ENCODE measurements at places on chromosomes 12 and 14.

- no peak for DNase-seq
Observed at GRCh38 chr14:59997449-59997848, 77.5 kb downstream of the LRRC9 start.

DNA sequence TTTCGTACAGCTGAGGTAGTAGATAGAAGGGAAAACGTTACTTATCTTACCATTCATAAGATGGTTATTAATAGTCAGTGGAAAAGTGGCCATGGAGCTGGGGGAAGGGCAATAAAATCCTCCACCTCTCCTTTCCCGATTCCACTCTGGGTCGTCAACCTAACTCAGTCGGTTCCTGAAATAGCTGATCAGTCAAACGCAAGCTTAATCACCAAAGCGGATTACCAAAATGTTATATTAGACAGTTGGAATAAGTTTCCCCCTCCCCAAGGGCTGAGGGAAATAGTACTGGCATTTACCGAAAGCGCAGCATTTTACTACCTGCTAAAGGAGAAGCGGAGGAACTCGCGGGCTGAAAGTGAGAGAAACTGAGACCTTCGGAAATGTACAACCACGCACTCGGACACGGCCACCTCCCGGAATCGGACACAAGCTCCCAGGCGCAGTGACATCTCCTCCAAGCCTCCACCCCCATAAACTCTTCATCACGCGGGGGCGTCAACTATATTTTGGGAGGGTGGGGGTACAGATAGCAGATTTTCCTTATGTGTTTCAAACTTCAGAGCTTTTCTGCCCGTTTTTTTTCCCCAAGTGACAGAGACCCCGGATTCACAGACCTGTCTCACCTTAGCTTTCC lies 1.2 kb downstream of the PPM1H start:
- DNase-seq = no peak

DNA sequence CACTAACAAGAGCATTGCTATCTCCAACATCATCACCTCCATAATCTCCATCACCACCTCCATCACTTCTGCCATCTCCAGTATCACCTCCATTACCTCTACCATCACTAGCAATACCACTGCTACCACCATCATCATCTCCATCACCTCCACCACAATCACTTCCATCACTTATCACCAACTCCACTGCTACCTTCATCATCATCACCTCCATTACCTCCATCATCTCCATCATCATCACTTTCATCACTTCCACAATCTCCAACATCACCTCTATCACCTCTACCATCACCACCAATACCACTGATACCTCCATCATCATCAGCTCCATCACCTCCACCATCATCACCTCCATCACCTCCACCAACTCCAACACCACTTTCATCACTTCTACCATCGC lies 102.4 kb upstream of the TMEM132C start:
- DNase-seq = no peak

DNA sequence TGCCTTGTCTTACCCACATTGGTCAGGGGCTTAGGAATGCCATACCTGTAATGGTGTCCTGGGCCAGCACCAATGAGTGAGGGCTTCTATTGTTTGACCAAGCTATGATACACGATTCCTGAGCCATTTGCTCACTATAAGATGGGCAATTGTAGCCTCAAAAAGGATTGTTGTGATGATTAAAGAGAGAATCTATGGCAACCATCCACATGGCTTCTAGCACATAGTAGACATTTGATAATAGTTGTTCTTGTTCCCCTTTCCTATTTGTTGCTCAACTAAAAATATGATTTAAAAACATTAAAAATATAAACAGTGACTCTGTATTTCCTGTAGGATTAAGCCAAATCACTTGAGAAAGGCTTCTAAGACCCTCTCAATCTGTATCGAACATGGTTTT lies 366.1 kb downstream of the PCNX1 start:
- no peak for DNase-seq

DNA sequence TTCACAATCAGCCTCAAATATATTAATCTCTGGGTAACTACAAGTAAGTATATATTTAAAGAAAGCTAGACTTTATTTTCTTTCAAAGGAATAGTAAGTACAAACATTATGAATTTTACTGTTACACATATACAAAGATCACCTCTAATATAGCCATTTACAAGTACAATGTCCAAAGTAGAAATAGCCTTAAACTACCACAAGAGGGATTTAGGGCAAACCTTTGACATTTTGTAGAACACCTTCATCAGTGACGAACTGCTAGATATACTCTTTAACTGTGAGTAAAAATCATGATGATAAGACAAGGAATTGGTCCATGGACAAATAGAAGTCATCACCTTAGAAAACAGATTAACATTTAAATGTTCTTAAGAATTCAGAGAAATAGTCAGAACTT lies 69.8 kb downstream of the CNTN1 start:
- DNase-seq = no peak

DNA sequence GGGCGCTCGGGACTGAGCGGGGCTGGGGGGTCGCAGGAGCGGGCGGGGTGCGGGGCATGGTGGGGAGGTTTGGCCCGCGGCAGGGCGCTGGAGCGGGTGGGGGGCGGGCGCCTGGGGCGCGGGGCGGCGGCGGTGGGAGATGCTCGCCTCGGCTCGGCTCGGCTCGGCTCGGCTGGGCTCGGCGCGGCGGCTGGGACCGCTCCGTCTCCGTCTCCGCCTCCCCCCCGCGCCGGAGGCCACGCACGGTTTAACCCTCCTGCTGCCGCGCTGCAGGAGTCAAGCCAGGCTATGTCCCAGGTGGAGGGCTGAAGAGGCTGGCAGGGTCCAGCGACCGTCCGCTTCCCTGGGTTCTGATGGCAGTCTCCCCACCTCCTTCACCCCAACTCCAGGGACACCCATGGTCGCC lies at the start of gene PIANP:
TSS of gene PIANP (minus strand) at position 170 of the 406 bp plus-strand sequence. CDS start 2,754 bp downstream, outside the sequence.
- peak; percentile 43 for DNase-seq

GRCh38 chr12:78753058-78753457 lies 111.5 kb upstream of the SYT1 start:
- no peak for DNase-seq

- DNase-seq = no peak
Observed at GRCh38 chr12:131370321-131370720, 340.6 kb upstream of the SFSWAP start.

DNA sequence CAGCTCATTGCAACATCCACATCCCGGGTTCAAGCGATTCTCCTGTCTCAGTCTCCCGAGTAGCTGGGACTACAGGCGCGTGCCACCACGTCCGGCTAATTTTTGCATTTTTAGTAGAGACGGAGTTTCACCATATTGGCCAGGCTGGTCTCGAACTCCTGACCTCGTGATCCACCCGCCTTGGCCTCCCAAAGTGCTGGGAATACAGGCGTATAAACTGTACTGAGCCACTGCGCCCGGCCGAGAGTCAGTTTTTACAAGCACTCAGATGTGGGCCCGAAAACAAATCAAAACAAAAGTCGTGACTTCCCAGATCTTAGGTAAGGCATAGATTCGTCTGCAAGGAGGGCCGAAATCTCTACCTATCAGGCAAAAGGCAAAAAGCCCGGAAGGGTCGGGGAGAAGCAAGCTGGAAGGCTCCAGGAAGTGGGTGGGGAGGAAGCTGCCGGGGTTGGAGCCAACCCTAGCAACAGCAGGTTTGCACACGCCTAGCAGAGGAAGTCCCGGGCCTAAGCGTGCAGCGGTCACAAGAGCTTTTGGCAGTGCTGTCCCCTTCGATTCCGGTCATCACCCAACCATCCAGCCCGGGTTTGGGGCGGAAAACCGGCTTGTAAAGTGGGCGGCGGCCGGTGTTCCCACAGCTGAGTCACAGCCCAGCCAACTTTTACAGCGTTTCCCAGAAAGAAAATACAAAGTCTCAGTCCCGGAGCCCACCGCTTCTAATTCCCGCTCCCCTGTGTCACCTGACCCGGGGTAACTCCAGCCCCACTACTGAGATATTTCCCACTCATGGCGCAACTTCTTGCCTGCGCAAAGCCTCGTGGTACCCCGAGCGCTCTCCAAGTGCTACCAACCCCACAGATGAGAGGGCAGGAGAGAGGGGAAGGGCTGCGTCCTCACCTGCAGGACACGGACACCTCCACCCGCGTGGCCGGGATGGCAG lies 583 bp downstream of the CPNE8 start:
- peak; percentile 14 for DNase-seq

- DNase-seq = no peak
Observed at GRCh38 chr14:70156592-70156991, 32.2 kb downstream of the SLC8A3 start.

DNA sequence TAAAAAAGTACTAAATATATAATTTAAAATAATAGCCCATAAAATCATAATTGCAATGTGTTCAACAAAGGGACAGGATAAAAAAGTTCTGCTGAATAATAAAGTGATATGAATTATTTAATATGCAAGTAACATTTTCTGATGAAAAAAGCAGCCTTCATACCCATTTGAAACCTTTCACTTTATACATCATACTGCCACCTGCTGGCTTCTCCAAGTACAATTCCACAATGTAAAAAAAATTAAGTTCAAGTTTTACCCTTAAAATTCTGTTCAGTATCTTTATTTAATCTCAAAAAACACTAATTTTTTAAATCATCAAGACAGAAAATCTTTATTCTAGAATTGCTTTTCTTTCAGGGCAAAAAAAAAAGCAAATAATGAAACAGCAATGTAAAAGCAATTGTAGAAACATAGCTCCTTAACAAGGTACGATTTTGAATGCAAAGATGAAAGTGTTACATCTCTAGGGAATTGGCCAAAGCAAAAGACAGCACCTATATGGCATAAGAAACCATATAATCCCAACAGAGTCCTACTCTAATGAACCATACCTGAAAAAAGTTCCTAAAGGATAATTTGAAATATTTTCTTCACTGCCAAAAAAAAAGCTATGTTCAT lies 15.0 kb downstream of the MDM1 start:
- DNase-seq = peak; percentile 8

- DNase-seq = no peak
Observed at GRCh38 chr14:96080571-96080970, 41.4 kb downstream of the C14orf132 start.

DNA sequence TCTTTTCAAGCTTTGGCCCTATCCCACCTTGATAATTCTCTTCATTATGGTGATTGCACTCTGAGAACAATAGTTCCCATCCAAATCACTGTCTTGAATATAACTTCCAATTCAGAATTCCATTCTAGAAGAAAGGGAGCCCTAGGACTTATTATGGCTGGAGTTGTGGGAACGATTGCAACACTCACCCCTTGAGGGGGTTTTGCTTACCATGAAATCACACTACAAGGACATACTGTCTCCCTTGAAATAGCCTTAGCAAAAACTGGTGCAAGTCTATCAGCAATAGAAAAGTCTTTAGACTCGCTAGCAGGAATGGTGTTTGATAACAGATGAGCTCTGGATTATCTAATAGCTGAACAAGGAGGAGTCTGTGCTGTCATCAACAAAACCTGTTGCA lies 31.4 kb upstream of the OXA1L start:
- DNase-seq = no peak

GRCh38 chr14:88628462-88628861 lies 65.6 kb downstream of the ZC3H14 start:
- no peak for DNase-seq

DNA sequence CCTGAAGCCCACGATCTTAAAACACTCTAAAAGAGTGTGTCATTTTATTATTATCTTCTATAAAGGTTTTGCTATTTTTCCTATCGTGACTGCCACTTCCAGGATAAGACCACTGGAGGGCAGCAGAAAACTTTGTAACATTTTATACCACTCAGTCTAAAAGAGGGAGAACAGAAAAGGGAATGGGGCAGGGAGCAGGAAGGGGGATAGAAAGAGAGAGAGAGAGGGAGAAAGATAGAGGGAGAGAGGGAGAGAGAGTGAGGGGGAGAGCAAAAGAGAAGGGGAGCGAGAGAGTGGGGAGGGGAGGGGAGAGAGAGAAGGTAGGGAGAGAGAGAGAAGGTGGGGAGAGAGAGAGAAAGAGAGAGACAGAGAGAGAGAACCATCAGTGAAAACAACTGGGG lies 2.0 kb upstream of the ART4 start:
- peak; percentile 5 for DNase-seq

DNA sequence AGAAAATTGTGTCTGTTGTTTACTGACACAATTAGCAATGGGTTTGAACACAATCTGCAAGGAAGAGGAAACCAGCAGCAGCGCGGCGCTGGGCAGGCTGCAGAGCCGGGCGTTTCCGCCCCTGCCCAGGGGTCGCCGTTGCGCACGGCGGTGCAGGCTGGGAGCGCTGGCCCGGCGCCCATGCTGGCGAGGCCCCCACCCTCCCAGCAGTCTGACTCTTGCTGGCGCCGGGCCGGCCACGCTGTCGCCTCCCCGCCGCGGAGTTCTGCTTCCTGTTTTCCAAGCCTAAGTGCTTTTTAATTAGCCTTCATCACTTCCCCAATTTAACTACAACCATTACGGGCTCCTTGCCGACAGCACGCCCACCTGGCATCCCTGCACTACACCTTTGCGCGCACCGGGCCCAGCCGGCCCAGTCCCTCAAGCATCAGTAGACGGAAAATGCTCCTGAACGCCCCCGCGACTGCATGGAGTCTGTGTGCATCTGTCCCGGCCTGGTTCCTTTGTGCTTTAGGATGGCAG lies 212.1 kb downstream of the GXYLT1 start:
- no peak for DNase-seq

GRCh38 chr12:91111366-91112325 lies at the start of gene LUM:
Gene LUM (minus strand): TSS chr12:91111494. CDS start chr12:91108979, 2,515 bp downstream.
- DNase-seq = no peak

- no peak for DNase-seq
Observed at GRCh38 chr14:32727832-32728231, 210.8 kb upstream of the NPAS3 start.

- no peak for DNase-seq
Observed at GRCh38 chr14:92717571-92718042, 30.8 kb downstream of the LGMN start.

GRCh38 chr12:125029761-125030358 lies 35.4 kb upstream of the AACS start:
- no peak for DNase-seq

DNA sequence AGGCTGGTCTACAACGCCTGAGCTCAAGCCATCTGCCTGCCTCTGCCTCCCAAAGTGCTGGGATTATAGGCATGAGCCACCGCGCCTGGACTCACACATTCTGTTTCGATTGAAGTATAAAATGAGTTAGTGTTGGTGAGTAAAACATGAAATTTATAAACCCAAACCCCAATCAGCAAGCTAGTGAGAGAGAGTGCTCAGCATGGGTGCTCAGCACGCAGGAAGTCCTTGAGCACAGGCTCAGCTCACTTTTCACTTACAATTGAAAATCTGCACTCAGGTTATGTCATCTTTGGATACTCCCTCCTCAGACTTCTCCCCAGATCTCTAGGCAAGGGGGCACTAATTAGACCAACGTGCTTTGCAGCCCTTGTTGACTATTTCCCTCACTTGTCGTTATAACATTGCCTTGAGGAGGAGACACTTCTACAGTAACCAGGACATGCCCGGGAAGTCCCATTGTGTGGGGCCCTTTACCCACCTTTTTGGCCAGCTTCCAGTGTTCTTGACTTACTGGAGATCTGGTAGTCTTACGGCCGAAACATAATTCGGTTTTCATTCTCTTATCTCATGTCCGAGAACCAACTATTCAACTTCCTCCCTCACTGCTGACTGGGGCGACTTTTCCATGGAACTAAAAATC lies 68.5 kb upstream of the AMN1 start:
- DNase-seq = no peak

GRCh38 chr14:104563742-104564615 lies 15.6 kb upstream of the C14orf180 start:
- DNase-seq = peak; percentile 41

Data from activated T-helper 1 cell treated with Interleukin-2 at 50 U/mL for 16 hours (primary cell).